ENCODE measurements at places on chromosomes 5 and 9.

DNA sequence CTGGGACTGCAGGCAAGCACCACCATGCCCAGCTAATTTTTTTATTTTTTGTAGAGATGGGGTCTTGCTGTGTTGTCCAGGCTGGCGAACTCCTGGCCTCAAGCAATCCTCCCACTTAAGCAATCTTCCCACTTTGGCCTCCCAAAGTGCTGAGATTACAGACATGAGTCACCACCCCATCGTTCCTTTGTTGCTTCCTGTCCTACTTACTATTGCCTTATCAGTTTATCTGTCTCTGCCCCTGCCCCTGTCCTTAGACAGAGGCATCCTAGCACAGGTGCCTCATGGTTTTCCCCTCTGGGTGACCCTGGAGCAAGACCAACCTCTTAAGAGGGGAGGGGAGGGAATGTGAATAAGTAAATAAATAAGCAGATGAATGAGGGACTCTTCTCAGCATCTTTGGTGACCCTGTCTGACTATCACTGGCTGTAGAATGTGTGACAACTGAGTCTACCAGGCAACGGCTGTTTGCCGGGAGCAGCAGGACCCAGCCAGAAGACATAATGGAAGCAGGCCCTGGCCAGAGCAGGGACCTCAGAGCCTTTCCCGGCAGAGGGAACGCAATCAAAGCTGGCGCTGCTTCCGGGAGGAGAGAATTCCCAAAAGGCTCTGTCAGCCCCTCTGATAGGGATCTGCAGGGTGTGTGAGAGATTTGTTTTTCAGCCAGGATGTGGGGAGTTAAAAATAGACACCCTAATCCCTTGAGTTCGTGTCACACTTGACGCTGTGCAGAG is 43.8 kb upstream of the DAB2IP start:
- no peak for DNase-seq

- DNase-seq: no peak
These were observed 38.7 kb downstream of the CXXC5 start for GRCh38 chr5:139686706-139687441.

- DNase-seq: no peak
These were observed 271.5 kb downstream of the CDK5RAP2 start for GRCh38 chr9:120308495-120308894.

- DNase-seq: no peak
These were observed 170.0 kb upstream of the GDNF start for GRCh38 chr5:38009749-38010358.

DNA sequence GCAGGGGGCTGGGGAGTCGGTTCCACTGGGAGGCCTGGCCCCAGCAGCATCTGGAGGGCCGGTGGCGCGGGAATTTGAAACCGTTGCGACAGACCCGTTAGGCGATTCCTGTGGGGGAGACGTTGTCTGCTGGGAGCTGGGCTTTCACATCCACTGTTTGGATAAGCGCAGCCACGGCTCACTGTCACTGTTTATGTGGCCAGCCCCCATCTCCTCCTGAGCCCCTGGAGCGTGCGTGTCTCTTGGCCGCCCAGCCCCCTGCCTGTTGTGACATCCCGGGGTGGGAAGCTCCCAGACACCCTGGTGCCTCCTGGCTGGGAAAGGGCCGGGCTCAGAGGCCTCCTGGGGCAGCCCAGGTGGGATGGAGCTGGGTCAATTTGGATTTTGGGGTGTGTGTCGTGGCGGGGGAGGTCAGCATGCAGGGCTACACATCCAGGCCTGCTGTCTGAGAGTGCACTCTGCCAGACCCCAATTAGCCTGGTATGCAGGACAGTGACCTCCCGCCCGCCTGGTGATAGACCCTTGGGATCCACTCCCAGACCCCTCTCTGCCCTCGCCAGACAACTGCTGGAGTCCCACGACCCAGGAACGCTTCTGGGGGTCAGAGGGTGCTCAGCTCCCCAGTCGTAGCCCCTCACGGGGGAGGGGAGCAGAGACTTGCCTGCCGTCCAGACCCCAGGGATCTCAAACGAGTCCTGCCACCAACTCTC is 62.0 kb upstream of the RNU6ATAC start:
- no peak for DNase-seq

DNA sequence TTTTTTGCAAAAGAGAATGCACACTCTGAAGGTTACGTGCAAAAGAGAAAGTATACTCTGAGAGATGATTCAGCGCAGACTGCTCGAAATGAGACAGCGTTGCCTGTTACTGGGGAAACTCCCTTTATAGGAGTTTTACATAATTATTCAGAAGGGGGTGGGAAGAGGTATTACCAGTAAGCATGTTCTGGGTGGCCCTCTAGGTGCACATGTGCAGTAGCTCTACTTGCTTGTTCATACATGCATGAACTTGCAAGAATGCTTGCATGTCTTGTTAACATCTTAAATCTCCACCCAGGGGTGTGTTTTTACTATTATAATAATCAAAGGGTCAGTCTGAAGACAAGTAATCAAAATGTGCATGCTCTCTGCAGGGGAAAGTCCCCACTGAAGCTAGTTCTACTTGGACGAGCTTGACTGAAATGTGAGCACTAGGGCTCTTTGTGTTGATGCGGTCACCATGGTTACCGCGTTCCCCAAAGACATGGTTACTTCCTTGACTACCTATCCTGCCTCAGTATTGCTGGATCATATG is 75.5 kb downstream of the SGCD start:
- DNase-seq: peak; percentile 67

DNA sequence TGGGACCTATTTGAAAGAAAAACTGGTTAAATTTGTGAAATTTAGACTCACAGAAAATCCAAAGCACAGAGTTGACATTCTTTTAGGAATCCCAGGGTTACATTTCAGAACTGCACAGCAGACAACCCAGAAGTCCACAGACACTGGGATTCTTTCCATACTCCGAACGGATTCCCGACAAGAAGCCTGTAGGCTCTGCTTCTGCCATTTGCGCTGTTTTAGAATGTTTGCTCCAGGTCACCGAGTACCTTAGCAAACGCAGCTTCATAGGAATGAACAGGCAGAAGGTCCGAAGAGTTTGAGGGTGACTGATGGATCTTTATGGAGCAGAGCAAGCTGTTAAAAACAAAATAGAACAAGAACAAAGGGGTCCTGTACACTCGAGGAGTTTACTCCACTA is 84.5 kb upstream of the NFIB start:
- DNase-seq: no peak

DNA sequence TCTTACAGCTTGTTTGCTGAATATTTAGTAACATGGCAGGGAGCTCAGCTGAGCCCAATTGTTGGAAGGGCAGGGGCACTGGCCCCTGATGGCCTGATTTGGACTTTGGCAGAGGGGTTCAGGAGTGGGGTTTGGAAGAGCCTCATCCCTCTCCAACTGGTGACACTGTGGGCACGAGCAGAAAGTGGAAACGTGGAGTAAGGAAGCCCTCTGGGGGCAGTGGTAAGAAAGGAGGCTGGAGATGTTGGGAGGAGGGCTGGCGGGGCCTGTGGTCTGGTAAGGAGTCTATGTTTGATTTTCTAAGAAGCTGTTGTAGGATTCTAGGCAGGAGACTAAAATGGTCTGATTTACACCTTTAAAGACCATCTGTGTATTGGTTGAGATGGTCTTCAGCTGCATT is 208.9 kb downstream of the HSPA4 start:
- no peak for DNase-seq

DNA sequence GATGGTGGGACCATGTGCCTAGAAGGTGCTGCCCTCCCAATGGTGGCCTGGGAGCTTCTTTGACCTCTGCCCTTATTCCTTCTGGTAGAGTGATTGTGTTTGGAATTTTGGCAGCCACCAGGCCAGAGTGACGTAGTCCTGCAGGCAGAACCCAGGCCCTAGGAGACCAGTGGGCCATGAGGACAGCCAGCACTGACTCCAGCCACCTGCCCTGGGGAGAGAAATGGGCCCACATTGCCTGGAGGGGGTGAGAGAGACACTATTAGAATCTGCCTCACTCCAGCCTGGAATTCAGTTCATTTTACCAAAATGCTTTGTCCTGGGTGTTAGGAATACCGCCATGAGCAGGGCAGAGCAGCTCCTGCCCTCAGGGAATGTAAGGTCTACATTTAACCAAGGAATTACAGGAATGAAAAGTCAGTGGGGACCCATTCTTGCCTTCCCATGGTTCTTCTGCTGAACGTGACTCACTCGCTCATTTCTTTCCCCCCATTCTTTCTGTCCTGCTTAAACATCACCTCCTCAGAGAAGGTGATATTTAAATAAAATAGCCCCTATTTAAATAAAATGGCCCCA is 5.5 kb upstream of the COL27A1 start:
- no peak for DNase-seq

DNA sequence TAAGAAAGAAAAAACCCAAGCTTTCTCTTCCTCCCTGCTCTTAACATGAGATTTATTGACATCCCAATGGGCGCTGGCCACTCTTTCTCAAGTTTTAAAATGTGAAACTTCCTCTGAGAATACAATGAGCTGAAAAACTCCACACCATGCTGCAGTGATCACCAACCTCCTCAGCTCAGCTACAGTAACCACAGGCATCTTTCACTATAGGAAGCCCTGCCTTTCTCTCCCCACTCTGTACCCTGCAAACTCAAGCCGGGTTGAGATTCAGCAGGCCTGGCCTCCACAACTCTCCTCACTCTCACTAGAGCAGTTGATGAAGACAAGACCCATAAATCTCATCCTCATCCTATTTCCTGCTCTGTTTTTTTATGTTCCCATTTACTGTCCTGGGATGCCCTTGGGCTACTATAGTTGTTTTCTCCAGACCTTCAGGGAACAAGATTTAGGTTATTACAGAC is 48.3 kb downstream of the SH3TC2 start:
- no peak for DNase-seq
